ENCODE measurements at places on chromosomes 7 and 10.
A peak's percentile ranks its signal among the peaks of the same experiment; 100 is the strongest.

DNA sequence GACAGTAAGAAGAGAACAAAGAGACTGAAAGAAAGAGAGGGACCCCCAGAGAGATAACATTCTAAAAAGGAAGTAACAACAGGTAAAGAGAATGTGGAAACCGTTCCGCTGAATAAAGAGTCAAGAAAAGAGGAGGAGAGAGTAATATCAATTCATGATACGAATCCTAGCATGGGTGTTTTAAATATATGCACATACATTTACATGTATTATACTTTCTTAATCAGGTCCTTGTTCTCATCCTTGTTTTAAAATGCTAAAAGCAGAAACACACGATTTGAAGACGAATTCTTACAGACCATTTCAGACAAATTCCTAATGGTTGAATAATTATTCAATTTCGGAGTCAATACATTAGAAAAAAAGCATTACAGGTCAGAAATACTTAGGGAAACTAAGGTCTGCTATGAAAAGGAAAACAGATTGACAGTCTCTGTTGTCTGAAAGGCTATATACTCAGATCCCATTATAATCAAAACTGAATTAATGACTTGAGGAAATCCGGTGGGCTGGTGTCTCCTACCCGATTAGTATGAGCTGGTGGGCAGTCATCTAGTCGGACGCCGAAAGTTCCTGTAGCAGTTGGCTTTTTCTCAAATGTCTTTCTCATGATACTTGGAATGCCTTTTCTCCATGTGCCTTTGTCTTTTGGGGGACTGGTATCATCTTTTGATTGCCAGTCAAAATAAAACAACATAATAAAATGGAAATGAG is 127.3 kb downstream of the ARHGAP21 start:
- DNase-seq: no peak

DNA sequence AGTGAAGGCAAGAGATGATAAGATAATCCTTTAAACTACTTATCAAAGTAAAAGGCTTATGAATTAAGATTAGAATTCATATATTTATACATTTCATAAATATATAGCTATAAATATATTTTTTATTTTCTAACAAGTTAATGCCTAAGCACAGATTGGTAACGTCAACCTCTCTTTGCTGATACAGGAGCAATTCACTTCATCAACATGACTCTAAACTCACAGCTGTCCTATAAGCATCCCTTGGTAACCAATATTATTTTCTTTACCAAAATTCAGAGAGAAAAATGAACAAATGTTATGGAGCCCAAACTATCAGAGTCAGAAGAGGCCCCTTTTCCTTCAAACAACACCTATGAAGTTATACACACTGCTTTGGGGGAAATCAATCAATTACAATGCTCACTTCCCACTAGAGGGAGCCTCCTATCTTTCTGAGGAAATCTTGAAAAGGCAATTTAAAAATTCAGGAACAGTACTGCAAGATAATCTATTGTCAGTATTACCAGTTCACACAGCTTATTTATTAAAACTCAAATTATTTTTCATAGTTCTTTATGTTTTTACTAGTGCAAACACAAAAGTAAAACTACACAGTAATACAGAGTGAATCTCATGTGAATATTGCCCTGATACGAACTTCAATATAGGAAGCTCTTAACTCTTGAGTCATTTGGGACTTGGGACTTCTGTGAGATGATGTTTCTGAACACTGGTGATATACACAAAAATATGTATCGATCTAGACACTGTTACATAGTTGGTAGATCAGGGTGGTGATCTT is 51.0 kb upstream of the NOBOX start:
- DNase-seq: no peak

DNA sequence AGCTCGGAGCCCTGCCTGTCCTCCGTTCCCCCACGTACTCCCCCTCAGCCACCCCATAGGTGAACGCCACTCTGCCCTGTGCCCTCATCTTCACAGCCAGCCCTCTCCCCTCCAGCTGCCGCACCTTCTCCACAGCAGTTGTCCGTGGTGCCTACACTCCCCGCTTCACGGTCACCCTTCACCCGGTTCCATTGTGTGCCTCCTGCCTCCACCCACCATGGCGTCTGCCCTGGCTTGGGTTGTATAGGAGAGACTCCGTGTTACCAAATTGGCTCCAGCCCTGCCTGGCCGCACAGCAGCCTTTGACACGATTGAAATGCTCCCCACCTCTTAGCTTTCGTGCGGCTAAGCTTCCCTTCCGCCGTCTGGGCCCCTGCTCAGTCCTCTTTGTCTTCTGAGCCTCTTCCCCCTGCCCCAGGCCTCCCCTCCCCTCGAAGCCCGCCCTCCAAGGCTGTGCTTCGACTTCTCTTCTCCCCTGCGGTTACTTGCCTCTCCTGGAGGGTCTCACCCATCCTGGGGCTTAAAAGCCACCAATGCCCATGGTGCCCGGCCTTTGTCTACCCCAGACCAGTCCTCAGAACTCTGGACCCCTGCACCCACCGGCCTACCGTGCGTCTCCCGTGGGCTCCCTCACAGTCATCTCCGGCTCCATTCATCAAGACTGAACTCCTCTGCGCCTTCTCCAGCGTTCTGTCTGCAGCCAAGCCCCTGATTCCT is 18.5 kb upstream of the NODAL start:
- no peak for DNase-seq

DNA sequence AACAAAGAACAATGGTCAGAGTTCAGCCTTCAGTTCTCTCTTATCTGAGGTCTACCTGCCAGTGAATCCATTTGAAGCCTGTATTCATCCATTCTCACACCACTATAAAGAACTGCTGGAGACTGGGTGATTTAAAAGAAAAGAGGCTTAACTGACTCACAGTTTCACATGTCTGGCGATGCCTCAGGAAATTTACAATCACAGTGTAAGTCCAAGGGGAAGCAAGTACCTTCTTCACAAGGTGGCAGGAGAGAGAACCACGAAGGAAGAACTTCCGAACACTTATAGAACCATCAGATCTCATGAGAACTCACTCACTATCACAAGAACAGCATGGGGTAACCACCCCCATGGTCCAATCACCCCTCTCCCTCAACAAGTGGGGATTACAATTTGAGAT is 33.0 kb upstream of the SLC25A13 start:
- DNase-seq: no peak

GRCh38 chr7:14483663-14484062 is 418.9 kb downstream of the DGKB start:
- no peak for DNase-seq

DNA sequence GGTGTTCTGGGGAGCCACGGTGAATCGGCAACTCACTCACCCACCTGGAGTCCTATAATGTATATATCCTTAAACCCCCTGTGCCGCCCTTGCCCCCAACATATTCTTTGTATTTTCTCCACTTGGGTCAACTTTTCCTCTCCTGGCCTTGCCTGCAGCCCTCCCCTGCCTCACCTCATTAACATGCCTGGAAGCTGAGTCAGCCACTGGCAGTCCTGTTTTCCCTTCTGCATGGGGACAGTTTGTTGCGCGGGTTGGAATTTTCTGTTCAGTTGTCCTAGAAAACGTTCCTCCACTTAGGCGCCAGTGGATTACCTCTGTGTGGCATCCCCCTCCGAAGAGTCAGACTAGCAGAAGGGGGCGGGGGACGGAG is 97.4 kb downstream of the C10orf105 start:
- DNase-seq: peak; percentile 79

- no peak for DNase-seq
These were observed 171.9 kb downstream of the OTUD1 start for GRCh38 chr10:23610626-23611307.

- peak; percentile 20 for DNase-seq
These were observed 59.0 kb downstream of the GNA12 start for GRCh38 chr7:2785071-2785500.

DNA sequence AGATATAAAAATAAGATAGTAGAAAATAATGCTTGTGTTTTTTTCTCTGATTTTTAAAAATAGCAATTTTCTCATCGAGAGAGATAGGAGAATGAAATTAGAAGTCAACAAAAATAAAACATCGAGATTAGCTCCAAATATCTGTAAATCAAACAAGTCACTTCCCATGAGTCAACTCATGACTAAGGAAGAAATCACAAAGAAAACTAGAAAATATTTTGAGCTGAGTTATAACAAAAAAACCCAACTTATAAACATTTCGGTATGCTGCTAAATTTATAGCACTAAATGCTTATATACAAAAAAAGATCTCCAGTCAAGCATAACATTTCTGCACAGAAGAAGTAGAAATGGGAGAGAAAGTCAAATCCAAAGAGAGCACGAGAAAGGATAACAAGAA is 140.1 kb downstream of the ITGA8 start:
- peak; percentile 33 for DNase-seq

- no peak for DNase-seq
These were observed 270.3 kb upstream of the AOAH start for GRCh38 chr7:36994456-36995112.

GRCh38 chr10:60082341-60082740 is 176.0 kb upstream of the CCDC6 start:
- no peak for DNase-seq

DNA sequence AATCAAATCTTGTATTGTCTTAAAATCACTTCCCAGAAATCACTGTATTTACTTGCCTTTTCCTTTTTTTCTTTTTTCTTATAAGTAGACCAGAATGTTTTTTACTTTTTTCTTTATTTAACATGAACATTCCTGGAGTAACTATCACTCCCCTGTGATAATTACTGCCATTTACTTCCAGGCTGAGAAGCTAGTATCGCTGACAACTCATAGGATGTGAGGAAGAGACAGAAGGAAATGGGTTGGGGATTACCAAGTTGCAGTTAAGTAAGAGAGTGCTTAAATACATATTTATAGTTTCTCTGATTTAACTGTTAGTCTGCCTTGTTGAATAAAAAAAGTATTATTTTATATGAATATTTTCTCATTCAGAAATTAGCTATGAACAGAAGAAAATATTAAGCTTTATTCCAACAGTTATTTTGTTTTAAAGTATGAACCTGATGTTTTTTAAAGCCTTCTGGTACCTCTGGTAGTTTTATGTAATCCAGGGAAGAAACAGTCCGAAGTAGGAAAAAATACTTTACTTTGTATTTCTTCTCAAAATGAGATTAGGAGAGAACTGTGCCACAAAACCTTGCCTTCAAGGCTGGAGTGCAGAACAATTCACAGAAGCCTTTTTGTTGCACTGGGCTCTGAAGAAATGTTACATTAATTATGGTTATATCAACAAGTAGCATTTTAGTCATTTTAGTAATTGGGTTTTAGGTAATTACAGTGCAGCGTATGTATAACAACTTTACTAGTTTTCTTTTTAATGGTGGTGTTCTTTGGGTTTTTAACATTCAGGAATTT is 72.8 kb downstream of the SHOC2 start:
- DNase-seq: no peak

DNA sequence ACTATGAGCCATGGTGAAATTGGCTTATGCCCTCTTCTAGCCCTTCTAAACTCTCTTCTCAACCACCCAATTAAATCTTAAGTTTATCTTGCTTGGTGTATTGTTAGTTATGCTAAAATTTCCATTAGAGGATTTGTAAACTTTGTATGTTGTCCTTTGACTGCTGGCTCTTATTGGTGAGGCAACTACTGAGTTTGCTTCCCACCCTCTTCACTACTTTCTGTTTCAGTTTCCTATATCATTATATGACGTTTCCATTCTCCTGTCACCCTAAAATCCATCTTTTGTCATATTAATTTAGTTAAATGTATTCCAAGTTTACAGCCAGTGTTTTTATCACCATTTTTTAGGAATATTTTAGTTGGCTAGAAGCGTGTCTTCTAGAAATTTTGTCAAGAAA is 80.9 kb upstream of the VWC2 start:
- no peak for DNase-seq

GRCh38 chr7:47905076-47905920 is 43.0 kb downstream of the PKD1L1 start:
- peak; percentile 20 for DNase-seq

- no peak for DNase-seq
These were observed 393.4 kb upstream of the SORCS1 start for GRCh38 chr10:107557916-107558315.

GRCh38 chr7:70776627-70777101 is 355.3 kb upstream of the GALNT17 start:
- peak; percentile 75 for DNase-seq

- no peak for DNase-seq
These were observed 46.4 kb downstream of the CALML3 start for GRCh38 chr10:5570979-5571810.

- no peak for DNase-seq
These were observed 208.4 kb upstream of the KLF14 start for GRCh38 chr7:130942211-130942964.

DNA sequence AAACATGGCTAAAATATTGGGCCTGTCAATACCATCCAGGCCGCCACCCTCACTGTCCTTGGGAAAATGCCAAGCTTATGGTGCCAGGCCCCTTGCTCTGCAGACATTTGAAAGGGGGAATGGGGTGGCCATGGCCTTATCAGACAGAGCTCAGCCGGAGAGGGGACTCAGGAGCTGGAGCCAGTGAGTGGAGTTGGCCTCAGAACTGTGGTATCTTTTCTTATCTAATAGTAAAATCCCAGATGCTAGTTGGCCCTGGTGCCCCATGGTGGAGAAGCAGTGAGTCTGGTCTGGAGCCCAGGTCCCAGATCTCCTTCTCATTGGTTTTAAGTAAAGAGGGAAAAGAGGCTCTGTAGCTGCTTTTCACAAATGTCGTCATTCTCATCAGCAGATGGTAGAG is 49.6 kb upstream of the SORCS3 start:
- DNase-seq: no peak

DNA sequence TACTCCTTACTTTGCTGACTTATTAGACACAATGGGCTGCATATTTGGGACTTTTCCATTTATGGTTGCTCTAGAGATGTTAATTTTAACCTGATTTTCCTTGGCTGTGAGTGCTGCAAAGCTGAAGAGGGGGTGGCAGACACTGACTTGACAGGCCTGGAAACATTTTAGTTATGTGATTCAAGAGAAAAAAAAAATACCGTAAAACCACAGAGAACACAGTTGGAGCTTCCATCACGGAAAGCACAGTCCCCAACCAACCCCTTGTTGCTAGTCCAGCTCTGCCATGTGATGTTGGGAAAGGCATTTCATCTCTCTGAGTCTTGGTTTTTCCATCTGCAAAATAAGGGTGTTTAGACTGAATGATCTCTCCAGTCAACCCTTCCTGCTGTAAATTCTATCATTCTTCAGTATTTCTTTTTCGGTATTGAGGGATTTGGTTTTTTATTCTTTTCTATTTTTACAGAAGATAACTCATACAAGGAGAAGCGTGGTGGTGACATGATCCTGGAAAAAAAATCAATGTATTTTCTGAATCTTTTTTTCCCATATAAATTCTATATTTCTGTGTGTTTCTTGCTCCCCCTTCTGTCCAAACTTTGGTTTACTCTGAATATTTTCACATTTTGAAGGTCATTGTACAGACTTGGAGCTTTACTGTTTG is 246.1 kb downstream of the REEP3 start:
- DNase-seq: peak; percentile 59

All from AG08395 (cell line).